Cortex of kidney (tissue), 1 donor: ENCODE measurements at places on chromosomes 3 and 15.

DNA sequence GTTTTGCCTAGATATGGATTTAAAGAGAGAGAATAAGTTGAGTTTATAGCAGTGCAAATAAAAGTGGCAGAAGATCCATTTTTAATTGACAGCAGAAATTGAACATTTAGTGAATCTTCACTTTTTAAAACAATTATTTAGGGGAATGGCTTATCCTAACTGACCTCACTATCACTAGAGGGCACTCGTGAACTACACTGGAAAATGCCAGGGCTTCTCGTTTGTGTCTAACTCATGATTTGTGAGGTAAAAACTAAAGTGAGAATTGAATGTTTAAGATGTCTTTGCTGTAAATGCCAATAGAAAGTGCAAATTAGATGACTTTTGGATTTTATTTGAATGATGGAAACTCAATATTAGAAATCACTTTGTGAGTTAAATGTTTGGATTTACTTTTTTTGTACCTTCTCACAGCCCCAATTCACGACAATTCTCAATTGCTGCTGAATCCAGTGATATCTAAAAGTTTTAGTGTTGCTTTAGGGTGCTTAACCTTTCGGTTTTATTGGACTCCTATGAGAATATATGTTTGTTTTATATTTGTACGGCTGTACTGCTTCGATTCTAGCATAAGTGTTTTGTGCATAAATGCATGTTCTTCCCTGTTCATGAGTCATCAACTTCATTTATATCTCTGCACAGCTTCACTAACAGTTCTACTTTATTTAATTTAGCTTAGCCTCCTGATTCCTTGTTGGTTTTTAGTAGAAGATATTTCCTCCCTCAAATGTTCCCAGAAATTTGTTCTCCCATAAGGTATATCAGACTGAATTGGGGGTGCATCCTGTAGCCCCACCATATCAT is 462.1 kb downstream of the MFSD1 start:
- DNase-seq, result no peak

DNA sequence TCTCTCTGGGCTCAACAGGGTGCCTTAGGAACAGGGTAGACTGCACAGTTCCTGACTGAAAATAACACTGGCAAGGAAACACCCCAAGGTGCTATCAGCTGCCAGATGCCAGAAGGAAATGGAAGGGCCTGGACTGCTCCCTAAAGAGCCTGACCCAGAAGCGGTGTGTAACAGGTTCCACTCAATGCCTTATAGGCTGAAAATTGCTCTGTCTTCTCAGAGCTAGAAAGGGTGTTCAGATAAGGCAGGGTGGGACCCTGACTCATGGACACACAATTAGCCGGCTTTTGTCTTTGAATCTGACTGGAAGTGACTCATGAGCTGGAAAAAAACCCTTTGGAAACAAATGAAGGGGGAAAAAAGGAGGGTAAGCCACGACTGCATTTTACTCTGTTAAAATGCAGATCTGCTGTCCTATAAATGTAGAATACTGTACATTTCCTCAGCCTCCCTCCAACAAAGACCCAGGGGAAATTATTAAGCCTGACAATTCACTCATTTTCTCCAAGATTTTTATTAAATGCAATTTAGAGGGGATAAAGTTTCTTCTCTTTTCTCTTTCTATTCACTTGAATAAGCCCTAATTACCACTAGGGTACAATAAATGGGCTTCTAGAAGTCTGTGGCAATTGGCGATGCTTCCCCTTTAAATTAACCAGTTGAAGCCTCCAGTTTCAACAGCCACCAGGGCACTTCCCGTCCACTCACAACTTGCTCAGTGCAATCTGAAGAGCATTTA is 160.2 kb upstream of the TBL1XR1 start:
- DNase-seq, result no peak

DNA sequence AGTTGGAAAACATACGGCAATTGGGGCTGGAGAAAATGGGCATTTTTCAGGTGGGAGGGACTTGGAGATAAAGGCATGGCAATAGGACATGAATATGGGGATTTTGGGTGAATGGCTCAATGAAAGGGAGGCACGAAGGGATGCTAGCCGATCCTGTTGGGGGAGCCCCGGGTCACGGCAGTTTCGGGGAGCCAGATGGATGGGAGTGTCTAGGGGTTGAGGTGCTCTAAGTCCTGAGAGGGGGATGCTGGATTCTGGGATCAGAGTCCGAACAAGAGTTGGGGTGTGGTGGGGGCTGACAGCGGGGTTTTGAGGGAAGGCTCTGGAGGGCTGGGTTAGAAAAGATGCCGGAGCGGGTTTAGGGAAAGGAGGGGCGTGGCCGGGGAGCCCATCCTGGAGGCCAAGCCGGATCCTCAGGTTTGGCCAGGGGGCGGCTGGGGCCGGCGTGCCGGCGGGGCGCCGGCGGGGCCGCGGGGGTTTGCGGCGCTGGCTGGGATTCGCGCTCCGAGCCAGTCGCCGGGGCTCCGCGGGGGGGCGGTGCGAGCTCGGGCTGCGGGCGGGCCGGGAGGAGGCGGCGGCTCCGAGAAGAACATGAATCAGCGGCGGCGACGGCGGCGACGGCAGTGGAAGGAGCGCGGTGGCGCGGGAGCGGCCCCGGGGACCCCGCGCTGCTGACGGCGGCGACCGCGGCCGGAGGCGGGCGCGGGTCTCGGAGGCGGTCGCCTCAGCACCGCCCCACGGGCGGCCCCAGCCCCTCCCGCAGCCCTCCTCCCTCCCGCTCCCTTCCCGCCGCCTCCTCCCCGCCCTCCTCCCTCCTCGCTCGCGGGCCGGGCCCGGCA is at the start of gene TYRO3:
Gene TYRO3 (plus strand): TSS at position 813 of the 839 bp plus-strand sequence. CDS start 46 bp downstream, outside the sequence.
- no peak for DNase-seq

GRCh38 chr3:118472586-118472985 is 562.1 kb downstream of the IGSF11 start:
- no peak for DNase-seq

DNA sequence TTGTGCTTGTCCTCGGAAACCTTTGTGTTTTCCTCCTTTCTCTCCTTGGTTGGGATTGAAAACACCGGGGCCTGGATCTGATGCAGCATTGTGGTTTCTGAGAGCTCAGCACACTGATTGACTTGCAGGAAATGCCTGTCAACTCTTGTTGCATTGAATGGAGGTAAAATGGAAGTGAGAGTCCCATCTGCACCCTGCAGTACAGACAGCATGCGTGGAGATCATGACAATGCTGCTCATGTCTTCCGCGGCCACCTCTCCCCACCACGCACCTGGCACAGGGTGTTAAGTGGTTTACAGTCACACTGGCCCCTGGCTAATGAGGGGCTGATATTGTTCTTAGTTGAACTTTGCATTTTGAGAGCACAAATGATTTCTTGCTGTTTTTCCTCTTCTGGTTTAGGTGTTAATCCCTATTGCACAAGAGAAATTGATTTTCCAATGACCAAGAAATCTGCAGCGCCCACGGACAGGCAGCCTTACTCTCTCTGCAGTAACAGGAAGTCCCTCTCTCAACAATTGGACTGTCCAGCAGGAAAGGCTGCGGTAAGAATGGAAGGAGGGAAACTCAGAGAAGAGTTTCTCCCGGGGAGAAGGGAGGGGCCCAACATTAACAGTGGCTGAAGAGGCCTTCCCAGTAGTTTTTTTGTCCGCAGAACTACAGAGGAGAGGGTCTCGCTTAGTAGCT is 58.5 kb downstream of the STARD5 start:
- no peak for DNase-seq

DNA sequence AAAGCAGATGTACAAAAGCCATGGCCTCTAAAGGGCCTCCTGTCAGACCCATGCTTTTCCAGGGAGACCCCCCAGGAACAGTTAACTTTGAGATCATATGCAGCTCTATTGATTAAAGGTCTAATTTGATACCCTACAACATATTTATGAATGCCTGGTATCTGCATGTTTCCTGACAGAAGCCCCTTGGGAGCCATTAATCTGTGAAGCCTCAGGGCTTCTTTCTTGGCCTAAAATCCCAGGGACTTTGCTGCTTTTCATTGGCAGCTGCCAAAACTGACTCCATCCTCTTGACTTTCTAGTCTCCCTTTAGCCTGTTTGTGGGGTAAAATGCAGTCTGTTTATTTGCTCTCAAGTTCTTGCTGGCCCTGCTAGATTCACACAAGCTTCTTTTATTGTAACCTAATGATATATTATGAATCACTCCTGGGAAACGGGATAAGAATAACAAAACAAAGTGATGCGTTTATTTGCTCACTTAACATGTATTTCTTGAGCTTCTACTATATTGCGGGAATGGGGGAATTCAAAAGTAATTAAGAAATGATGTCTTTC is 257.0 kb downstream of the LSAMP start:
- no peak for DNase-seq

DNA sequence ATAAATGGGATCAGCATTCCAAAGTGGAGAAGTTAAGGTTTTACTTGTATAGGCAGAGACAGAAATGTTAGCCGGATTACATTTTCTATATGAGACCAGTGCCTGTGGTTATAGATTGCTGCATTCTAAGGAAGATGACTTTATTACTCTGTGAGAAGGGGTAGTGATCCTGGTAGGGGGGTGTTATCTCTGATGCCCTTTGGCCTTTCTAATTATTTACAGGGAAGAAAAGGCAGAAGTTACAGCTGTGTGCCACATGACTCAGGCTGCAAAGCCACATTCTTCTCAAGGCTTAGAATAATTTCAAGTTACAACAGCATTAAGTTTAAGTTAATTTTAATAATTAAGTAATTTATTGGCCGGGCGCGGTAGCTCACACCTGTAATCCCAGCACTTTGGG is 2.2 kb upstream of the TMC3 start:
- DNase-seq, result no peak

DNA sequence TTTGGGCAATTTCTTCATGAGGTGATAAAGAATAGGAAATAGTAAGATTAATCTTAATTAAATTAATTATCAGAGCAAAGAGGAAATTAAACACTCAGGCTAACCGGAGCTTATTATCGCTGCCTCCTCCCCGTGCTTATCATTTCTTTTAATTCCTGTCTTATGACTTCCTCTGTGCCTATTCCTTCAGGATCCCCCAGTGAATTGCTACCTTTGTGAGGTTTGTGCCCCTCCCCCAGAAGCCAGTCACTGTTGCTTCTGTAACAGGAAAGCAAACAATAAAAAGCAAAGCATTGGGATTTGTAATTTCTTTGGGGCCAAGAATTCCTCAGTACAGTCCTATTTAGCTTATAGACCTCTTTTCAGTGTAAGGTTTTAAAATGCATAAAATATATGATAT is 164.5 kb downstream of the CADPS start:
- DNase-seq, result no peak

DNA sequence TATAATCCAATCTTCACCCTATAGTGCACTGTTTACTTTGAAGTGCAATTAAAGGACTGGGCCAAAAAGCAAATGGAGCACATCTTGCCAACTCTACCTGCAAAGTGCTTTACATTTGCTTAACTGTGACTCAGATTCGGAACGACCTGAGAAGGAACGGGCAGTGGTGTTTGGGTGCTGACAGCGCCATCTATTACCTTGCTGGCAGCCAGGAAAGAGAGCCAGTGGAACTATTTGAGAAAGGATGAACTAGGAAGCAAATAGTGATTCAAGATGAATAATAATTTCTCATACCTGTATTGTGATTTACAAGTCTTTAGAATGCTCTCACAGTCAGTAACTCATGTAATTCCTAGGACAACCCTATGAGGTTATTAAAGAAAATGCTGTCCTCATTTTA is 312.9 kb downstream of the PDCD6IP start:
- no peak for DNase-seq

GRCh38 chr3:152302521-152303021 is 33.8 kb downstream of the MBNL1 start:
- no peak for DNase-seq

DNA sequence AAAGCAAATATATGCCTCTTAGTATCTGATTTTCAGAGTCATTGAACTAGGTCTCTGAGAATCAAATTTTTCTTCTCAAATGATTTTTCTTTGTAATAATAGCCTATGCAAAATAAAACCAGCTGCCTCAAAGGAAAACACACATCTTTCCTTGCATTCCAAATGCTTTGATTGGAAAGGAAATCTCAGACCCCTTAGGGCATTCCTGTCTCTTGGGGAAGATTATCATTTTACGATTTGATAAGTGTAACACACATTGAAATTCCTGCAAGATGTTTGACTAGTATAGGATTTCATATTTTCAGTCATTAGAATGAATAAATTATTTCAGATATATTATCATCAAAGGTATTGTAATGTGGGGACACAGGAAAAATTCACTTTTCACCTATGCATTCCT is 244.8 kb downstream of the EPHA6 start:
- DNase-seq, result no peak

DNA sequence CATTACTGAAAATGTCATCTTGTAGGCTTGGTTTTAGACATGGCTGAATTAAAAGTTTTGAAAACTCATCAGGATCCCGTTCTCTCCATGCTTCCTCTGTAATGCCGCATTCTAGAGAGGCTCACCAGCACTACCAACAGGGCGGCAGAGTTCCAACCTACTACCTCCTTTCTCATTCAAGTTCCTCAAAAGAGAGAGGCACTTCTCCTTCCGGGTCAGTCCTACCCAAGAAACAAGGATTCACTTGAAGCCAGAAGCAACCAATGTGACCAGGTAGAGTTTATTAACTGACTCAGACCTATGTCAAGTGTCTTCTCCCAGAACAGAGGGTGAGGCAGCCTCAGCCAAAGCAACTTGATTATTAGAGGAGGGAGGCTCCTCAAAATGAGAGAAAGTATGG is 59.8 kb upstream of the GYG1 start:
- DNase-seq, result no peak

DNA sequence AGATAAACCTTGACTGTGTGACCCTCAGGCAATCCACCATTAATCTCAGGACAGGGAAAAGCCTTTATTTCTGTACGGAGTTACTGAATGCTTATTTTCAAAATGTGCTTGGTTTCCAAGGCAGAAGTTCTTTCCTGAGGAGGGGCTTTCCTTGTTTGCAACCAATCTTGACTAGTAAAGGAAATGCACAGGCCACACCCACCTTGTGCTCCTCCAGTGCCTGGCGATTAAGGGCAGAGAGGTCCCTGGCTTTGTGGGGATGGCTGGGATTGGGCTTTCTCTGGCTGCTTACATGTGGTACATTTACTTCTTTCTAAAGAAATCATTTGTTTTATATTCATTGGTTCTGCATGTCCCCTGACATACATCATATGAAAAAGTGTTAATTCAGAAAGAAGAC is 47.8 kb downstream of the ZNF621 start:
- no peak for DNase-seq

DNA sequence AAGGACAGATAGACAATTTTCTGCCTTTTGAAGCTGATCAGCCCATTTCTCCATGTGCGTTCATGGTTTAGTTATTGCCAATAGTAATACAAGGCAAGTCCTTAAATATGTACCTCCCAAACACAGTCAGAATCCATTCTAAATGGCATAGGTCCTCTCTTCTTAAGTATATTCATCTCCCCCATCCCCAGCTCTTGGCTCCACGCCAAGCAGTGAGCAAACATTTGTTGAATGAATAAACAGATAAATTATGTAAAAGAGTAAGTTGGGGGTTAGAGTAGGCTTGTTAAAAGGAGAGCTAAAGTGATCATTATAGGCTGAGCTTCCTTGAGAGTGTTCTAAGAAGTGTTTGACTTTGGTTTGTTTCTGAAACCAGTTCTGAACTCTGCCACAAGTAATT is 241.3 kb downstream of the ITPR1 start:
- no peak for DNase-seq

- DNase-seq, result no peak
Measured at GRCh38 chr15:75449585-75450306, 1.7 kb downstream of the SIN3A start.

- no peak for DNase-seq
Measured at GRCh38 chr3:18061737-18062656, 319.6 kb upstream of the TBC1D5 start.
